ENCODE measurements at places on chromosomes 3 and 15.

GRCh38 chr3:103767635-103768034, 1332.8 kb downstream of the ZPLD1 start:
- DNase-seq, result no peak

DNA sequence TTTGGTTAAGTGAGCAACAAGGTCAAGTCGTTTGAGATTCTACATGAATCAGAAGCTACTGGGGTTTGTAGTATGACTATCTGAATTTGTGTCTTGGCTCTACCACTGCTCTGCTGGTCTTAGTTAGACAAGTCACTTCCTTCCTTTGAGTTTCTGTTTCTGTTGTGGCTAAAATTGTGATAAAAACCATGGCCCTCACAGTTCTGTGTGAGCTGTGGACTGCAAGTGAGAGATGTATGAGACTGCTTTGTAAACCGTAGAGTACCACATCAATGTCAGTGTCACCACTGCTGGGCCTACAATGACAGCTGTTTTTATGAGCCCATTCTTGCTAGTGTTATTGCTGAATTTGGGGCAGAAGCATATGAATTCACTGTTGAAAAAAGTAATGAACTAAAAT, 32.7 kb downstream of the RARB start:
- no peak for DNase-seq

DNA sequence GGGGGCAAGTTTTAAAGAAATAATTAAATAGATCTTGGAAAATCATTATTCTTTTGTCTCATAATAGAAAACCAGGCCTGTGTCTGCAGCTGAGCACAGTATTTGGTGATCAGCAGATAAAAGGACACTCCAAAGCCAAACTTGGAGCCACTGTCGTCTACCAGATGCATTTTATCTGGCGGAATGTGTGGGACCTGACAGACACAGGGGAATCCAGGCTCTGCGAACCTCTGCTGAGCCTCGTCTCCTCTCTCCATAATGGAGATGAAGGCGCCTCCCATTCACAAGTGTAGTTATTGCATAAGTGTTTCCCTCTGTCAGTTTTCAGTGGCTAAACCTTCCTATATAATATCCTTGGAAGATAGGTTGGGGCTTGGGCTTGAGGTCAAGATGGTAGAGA, 42.1 kb downstream of the EEFSEC start:
- no peak for DNase-seq

DNA sequence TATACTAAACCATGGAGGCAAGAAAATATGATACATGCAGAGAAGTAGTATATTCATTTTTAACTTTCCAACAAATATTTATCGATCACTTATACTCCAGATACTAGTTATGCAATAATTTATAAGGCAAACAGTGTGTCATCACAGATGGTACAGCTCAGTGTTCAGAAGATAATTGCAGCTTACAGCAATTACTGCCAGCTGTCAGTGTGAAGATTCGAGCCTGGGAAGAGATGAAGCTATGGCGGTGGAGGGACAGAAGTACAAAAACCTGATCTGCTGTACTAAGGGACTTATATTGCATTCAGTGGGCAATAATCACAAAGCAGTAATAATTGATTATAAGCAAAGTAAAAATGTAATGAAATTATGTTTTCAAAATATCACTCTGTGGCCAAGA, 170.6 kb upstream of the EPHA3 start:
- no peak for DNase-seq

GRCh38 chr3:48478626-48479555, 25.1 kb downstream of the SHISA5 start:
- DNase-seq, result no peak

DNA sequence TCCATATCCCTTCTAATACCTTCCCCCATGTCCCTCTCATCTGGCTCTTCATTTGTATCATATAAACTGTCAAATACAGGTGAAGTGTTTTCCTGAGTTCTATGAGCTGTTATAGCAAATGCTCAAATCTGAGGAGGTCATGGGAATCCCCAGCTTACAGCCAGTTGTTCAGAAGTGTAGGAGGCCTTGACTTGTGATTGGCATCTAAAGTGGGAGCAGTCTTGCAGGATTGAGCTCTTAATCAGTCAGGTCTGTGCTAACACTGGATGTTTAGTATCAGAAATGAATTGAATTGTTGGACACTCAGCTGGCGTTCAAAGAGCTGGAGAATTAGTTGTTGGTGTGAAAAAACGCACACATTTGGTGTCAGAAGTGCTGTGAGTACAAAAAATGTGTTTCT, 65.0 kb downstream of the IFT57 start:
- DNase-seq, result no peak

DNA sequence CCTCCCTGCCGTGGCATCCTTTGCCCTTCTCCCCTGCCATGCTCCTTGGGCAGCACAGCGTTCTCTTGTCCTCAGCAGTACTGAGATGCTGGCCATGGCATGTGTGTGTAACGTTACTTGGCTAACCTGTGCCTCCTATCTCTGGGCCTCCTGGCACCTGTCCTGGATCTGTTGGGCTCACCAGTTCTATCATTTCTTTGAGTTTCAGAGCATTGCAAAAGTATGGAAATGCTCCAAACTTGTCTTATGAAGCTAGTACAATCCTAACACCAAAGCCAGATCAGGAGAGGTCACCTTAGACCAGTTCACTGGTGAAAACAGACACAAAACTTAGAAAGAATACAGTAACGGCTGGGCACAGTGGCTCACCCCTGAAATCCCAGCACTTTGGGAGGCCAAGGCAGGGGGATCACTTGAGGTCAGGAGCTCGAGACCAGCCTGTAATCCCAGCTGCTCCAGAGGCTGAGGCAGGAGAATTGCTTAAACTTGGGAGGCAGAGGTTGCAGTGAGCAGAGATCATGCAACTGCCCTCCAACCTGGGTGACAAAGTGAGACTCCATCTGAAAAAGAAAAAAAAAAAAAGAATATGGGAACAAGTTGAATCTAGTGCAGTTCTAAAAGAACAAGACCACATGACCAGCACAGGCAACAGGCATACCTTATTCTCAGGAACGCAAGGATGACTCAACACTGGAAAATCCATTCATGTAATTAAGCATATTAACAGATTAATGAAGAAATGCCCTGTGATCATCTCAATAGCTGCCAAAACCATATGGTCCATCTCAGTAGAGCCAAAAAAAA, 62.4 kb upstream of the TRPM1 start:
- DNase-seq, result no peak

DNA sequence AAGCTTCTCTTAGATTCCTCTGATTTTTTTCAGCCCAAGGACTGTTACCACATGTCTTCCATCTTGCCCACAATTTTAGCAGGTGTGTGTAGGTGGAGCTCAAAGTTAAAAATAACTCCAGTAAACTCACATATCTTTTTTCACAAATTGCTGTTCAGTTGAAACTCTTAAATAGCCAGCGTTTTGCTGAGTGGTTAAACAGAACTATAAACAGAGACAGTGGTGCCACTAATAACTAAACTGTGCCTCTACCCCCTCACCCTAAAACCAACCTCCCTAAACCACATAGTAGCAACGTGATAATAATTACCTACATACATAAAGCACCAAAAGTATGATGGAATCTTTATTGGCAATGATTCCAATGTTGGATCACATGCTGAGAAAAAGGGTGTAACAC, 525.1 kb downstream of the PDCD6IP start:
- no peak for DNase-seq

DNA sequence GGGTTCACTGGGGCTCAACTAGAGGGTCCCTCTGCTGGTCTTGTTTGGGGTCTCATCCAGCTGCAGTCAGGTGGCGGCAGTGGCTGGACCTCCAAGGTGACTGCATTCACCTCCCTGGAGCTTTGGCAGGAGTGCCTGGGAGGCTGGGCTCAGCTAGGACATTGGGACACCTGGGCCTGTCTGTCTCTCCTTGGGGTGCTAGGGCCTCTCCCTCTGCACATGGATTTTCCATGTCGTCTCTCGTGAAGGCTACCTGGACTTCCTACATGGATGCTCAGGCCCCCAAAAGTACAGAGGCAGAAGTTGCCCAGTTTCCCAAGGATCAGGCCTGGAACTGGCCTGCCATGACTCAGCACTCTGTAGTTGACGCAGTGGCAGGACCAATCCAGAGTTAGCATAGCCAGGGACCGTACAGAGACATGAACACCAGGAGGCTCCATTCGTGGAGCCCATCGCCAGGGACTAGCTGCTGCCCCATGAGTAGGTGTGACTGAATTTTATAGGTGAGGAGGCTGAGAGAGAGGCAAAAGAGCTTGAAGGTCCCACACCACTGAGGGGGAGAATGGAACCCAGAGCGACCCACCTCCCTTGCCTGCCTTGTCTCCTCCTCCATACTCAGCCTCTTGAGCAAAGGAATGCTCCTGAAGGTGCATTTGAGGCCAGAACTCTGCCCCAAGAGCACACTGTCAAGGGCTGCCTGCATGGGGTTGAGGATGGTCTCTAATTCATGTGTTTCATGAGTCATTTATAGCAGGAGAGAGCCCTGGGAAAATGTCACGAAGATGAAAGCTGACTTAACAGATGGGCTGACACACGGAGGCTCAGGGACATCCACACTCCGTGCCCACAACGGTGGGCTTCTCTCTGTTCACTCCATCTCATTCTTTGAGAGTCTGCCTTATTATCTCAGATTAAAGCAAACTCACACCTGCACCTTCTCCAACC, 13.0 kb upstream of the ALDH1A3 start:
- DNase-seq, result no peak

GRCh38 chr15:101535170-101535902, 45.8 kb upstream of the PCSK6 start:
- peak; percentile 28 for DNase-seq

All from liver (tissue), 10 donors.